ENCODE measurements at places on chromosomes 4 and X. TPM values are rescaled to one million over a fixed set of nuclear protein-coding genes. Genes with fewer than 3 reads are reported as not detected.

- no peaks in the 10 kb centered on the region for H3K27me3 ChIP-seq
- H3K4me1 ChIP-seq = peaks cover 4% of the 10 kb centered on the region
- DNase-seq = no peak
- peaks cover 2% of the 10 kb centered on the region for H3K36me3 ChIP-seq
- H3K4me3 ChIP-seq = peak overlapping the region; percentile 31
Observed at GRCh38 chrX:47187106-47187677, 6.4 kb upstream of the UBA1 start.

- peaks cover 6% of the 10 kb centered on the region for H3K36me3 ChIP-seq
- no peaks in the 10 kb centered on the region for H3K27me3 ChIP-seq
- DNase-seq = no peak
Observed at GRCh38 chr4:127856813-127857447, 23.8 kb upstream of the PLK4 start.

DNA sequence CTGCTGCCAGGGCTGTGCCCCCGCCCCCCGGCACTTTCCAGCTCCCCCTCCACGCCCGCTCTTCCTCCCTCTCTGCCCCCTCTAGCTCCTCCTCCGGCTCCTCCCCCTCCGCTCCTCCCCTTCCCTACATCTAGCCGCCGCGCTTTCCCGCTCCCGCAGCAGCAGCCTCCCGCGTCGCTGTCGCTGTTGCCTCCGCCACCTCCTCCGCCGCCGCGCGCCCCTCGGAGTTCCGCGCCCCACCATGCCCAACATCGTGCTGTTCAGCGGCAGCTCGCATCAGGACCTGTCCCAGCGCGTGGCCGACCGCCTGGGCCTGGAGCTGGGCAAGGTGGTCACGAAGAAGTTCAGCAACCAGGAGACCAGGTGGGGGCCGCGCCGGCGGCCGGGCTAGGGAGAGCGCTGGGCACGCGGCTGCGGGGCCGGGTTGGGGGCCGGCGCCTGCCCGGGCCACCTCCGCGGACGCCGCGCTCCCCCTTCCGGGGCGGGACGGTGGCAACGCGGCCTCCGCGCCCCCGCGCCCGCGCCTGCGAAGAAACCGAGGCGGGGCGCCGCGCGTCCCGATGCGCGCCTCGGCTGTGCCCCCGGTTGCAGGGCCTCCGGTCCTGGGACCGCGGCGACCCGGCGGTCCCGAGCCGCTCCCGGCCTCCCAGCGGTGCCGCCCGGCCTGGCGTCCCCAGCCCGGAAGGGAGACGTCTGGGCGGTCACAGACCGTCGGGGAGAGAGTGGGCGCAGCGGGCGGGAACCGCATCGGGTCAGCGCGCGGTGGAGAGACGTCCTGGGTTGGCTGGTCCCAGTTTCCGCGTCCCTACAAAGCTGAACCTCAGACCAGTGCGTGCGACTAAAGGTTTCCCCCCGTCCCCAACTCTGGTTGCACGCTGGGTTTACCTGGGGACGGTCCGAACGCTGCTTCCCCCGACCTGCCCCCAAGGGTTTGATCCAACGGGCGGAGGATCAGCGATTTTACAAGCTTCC is at the start of gene PRPS2:
PRPS2 (plus strand) TSS at position 156 of the 972 bp plus-strand sequence; CDS start at position 242, 86 bp downstream.
- no peaks in the 10 kb centered on the region for H3K36me3 ChIP-seq
- peaks cover 7% of the 10 kb centered on the region for H3K4me1 ChIP-seq
- peak within 1 kb of the TSS; percentile 78 for H3K27ac ChIP-seq
- H3K27me3 ChIP-seq = no peaks in the 10 kb centered on the region
- peak within 1 kb of the TSS; percentile 87 for H3K4me3 ChIP-seq

DNA sequence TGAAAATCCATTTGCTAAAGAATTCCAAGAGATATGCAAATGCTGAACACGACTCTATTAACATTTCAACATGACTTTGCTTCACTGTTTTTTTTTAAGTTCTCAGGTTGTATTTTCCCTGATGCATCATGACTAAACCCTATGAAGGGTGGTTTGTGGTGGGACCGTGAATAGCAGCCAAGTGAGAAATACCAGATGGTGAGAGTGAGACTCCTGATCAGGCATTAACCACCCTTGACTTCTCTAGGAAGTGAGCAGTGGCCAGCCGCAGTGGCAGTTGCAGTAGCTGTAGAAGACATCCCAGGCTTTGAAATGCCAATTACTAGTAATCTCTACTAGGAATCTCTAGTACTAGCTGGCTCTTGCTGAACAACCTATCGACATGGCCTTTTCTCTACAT is 383.4 kb downstream of the FAM133A start:
- H3K36me3 ChIP-seq = no peaks in the 10 kb centered on the region
- no peak overlapping the region for H3K27ac ChIP-seq
- no peak overlapping the region for H3K4me3 ChIP-seq
- no peak for DNase-seq

GRCh38 chr4:184805462-184806228 is 20.1 kb downstream of the ACSL1 start:
- no peak overlapping the region for H3K4me3 ChIP-seq
- peaks cover 20% of the 10 kb centered on the region for H3K4me1 ChIP-seq
- no peak for DNase-seq
- peak overlapping the region; percentile 11 for H3K27ac ChIP-seq
- H3K27me3 ChIP-seq = no peaks in the 10 kb centered on the region

The SPINK2 gene
- total RNA-seq = not detected

The CD99L2 gene
- total RNA-seq = 10.4 TPM

The EMCN gene
- total RNA-seq = not detected

All from T-helper 17 cell (primary cell).